ENCODE measurements at places on chromosomes 16 and 17.

DNA sequence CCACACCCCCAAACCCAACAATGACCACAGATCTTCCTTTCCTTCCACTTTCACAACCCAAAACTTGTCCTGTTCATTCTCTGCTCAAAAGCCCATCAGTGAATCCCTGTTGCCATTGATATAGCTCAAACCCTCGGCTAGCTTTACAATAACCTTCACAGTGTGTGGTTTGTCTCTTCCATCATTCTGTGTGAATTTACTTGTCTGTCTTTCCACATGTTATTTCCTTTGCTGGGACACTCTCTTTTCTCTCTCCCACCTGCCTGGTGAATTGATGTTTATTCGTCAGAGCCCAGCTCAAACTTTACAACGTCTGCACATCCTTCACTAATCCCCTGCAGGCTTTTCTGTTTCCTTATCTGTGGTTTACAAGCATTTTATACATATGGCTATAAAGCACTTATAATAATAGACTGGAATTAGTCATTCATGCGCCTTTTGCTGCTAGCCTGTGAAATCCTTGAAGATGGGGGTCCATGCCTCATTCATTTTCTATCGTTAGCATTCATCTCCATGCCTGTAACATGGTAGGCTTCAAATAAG, 114.4 kb downstream of the CDH13 start:
- no peak for DNase-seq

DNA sequence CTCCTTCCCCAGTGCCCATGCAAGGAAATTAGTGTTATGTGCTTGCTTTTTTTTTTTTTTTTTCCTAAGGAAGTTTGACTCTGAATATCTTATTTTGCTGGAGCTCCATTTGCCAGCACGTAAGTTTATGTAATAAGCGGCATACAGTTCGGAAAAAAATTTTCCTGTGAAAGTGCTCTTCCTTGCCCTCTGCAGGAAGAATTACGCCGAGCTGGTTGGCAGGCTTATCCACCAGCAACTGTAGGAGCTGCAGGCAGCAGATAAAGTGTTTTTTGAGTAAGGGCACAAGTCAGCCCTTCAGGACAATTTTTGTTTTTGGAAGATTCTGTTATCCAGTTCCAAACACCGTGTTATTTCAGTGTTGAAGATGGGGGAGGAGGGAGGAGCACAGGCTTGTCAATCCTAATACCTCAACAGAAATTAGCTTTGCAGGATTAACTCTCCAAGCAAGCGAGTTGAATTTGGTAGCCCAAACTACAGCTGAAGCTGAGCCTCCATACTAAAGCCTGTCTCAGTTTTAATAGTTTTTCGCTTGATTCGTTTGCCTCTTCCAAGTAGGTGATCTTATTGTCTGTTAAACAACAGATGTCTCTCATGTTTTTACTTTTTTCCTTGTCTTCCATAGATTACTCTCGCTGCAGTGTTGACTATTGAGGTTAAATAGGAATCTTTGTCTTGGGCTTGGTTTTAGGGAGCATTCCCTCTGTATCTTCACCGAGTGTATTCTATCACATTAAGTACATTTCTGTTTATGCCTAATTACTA, 1.1 kb downstream of the SPECC1 start:
- peak; percentile 39 for DNase-seq

- DNase-seq: no peak
Measured at GRCh38 chr17:77593081-77593480, 365.4 kb upstream of the TNRC6C start.

DNA sequence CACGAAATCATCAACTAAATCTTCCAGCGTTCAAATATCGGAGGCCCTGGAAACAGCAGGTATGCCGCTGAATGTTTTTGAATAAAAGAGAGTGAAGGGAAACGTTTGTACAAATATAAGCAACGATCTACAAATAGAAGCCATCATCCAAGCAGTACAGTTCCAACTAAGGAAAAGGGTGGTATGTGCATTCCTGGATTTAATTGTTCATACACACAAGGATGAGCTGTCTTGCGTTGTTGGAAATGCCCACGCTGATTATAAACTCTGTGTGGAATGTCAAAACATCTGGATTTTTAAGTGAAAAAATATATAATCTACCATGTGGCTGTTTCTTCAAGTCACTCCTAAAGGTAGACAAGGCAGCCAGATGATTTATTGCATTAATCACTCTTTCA, 191.8 kb upstream of the HSBP1 start:
- no peak for DNase-seq

DNA sequence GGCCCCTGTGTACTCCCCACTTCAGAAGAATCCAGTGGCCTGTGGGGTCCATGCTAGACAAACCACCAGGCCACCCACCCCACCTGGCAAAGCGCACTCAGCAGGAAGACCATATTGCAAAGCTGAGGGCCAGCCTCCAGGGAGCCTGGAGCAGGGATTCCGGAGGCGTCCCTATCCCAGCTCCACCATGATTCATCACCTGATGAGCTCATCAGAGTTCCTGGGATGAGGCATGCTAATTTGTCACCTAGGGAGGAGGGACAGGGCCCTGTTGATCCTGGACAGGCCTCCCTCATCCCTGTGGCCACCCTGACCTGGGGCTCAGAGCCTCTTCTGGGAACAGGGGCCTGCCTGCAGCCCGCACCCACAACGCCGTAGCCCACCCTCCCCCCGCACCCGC, 131.6 kb upstream of the PLCG2 start:
- no peak for DNase-seq

- no peak for DNase-seq
Measured at GRCh38 chr16:78116946-78117345, 17.5 kb downstream of the WWOX start.

DNA sequence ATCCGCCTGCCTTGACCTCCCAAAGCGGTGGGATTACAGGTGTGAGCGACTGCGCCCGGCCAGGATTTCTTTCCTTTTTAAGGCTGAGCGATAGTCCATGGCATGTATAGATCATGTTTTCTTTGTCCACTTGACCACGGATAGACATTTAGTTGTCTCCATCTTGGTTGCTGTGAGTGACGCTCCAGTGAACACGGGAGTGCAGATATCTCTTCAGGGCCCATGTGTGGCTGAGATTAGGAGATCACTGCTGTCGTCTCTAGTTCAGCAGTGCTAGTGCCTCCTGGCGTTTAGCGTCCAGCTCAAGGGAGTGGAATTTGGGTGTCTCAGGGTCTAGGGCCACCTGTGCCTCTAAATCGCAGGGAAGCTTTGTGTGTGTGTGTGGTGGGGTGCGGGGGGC, 41.5 kb downstream of the ABCC1 start:
- no peak for DNase-seq

GRCh38 chr16:87297918-87298631, 19.1 kb downstream of the C16orf95 start:
- peak; percentile 49 for DNase-seq

DNA sequence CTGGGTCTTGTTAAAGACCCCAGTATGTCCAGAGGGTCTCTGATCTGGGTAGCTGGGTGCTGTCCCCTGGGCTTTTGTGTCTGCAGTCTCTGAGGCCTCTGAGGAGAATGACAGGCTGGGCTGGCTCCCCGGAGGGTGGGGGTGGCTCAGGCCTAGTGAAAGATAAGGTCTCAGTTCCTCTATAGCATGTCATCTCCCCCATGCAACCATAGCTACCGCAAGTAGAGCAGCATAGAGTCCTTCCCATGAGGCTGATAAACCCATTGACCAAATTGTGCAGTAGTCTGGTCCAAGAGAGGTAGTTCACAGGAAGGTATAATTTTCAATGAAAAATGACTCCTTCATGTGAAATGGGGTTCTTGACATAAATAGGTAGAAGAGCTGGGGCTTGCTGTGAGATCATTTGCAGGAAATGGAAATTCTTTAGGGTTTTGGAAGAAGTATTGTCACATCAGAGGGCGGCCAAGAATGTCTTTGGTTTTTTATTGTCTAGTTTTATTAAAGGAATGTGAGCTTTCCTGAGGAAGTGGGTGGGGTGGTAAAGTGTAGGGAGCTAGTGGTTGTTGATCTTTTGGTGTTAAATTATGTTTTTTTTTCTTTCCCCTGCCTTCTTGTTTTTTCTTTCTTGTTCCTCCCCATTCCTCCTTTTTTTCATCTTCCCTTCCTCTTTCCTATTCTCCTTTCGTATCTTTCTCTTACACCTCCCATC, 21.0 kb downstream of the SLC7A6OS start:
- peak; percentile 37 for DNase-seq

GRCh38 chr16:67327743-67328142, 1.1 kb downstream of the LRRC36 start:
- DNase-seq: peak; percentile 67

- DNase-seq: no peak
Measured at GRCh38 chr16:54856871-54857270, 73.8 kb upstream of the IRX5 start.

GRCh38 chr17:32551186-32551955, 64.6 kb downstream of the CDK5R1 start:
- peak; percentile 13 for DNase-seq

DNA sequence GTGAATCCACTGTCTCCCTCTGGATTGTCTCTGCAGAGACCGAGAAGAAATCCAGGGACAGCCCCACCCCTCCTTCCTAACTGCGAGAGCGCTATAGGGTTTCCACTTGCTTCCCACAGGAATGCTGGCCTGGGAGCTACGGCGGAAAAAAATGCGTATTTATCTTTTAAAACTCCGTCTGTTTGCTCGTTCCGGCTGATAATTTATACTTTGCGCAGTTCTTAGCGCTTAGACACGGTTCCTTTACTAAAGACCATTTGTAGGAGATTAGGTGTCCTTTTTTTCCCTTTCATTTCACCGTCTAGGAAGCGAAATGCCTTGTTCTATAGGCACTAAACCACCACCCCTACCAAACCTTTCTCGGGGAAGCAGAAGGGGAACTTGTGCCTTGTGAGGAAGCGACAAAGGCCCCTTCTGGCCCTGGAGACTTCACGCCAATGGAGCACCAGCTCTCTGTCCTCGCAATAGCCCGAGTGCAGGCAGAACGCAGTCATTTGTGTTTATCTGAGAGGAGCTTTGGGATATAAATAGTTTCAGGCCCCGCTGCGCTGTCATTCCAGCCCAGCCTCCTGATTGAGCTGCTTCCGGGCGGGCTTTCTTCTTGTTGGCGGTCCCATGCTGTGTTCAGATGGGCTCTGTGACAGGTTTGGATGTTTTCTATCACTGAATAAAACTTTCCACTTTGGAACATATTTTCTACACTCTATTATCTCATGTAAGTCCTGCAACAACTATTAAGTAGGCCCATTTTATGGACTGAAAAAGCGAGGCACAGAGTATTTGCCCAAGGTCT, 791 bp upstream of the SUPT4H1 start:
- DNase-seq: peak; percentile 52

DNA sequence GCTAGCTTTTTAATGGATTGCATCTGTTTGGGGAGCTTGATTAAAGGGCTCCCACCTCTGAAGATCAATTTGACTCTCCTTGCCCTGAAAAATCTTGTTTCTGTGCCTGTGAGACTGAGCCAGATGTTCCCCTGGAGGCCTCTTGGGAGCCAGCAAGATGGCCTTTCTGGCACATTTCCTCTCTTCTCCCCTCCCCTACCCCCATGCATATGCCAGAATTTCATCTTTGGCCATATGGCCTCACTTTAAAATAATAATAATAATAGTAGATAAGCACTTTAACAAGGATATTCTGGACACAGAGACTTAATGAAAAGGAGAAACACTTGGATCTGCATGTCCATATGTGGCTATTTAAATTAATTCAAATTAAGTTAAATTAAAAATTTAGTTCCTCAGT, 144.1 kb upstream of the CES5A start:
- DNase-seq: no peak

All from inflammatory macrophage treated with lipopolysaccharide for 1 hour (primary cell).